Muscle of arm (tissue), 14 donors: ENCODE measurements at places on chromosomes 7 and 10. TPM values are rescaled to one million over a fixed set of nuclear protein-coding genes. Genes with fewer than 3 reads are reported as not detected.

DNA sequence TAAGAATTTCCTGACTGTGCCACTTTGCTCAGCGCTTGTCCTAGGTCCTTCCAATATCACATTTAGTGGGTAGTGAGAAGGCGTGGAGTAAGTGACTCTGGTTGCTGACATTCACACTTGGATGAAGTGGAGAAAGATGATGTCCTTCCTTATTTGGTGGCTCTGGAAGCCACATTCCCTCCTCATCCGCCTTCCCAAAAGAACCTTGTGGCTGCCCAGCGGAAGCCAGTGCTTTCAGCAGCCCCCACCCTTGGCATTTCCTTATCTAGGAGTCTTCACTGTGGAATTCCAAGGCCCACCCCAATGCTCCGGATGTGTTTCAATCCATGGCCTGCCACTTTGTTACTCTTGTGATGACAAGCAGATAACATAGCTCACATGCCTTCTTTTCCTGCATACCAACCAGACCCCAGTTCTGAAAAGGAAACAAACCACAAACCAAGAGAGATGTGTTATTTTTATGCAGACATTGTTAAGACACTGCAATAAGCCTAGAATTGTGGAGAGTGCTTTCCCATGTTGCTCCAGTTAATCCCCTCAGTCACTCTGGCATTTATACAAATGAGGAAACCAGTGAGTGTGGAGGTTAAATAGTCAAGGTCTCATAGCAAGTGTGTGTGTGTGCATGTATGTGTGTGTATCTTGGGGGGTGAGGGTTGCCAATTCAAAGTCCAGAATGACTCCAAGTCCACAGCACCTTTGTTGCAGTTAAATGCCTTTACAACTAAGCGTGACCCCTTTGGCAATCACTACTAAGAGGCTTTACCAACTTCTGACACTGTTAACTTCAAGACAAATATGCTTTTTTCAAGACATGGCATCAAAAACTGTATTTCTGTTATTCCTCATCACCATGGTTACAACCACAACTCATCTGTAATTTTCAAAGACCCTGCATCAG lies 10.3 kb upstream of the ANKRD1 start:
- no peak for DNase-seq

Gene HOXA13
- polyA plus RNA-seq = 1.1 TPM

DNA sequence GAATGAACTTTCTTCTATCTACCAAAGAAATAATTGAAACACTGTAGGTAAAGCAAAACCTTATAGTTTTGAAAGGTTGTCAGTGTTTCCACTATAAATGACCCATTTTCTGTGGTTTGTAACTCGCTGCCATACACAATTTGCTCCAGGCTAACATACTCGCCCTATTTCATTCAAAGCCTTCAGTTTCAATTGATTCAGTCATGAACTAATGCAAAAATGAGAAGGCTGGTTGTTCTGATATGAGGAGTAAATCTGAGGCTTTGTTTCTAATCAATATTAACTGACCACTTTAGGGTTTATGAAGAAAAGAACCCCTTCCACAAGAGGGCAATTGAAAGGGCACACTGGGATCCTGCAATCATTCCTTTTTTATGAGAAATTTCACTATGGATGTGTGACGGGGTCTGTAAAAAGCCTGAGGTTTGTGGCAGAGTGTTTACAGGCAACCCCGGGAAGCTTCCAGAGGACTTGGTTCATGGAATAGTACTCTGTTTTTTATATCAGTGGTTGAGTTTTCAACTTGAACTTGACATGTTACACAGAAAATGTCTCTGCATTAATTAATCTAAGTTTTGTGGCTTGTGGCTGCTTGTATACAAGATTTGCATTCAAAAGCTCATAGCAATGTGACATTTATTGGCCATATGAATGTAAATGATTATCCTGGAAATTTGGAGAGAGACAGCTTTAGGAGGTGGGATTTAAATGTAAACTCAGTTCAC lies 133.2 kb downstream of the NRP1 start:
- DNase-seq = no peak

- no peak for DNase-seq
These were observed 67.2 kb upstream of the POT1 start for GRCh38 chr7:124996778-124997177.
